ENCODE measurements at places on chromosomes 7 and 10. TPM values are rescaled to one million over a fixed set of nuclear protein-coding genes. Genes with fewer than 3 reads are reported as not detected.

GRCh38 chr7:4257146-4258111 is 424.7 kb upstream of the FOXK1 start:
- H3K36me3 ChIP-seq: no peaks in the 10 kb centered on the region
- no peaks in the 10 kb centered on the region for H3K27me3 ChIP-seq
- peak overlapping the region; percentile 36 for H3K27ac ChIP-seq
- no peak for DNase-seq

GRCh38 chr7:114051871-114052331 is 133.1 kb upstream of the PPP1R3A start:
- H3K27ac ChIP-seq: no peak overlapping the region
- H3K4me1 ChIP-seq: no peaks in the 10 kb centered on the region
- H3K36me3 ChIP-seq: no peaks in the 10 kb centered on the region
- H3K4me3 ChIP-seq: no peak overlapping the region
- no peaks in the 10 kb centered on the region for H3K27me3 ChIP-seq

Gene ZNF425
- total RNA-seq: 0.96 TPM

Gene PPP1R9A
- total RNA-seq: 20.2 TPM

Gene FAM24B
- 4.3 TPM for total RNA-seq

Gene FAM237B
- total RNA-seq: not detected

Measured in colonic mucosa (tissue), 4 donors.